Epithelial cell of esophagus (primary cell): ENCODE measurements at places on chromosomes 11 and 22.
A peak's percentile ranks its signal among the peaks of the same experiment; 100 is the strongest.

DNA sequence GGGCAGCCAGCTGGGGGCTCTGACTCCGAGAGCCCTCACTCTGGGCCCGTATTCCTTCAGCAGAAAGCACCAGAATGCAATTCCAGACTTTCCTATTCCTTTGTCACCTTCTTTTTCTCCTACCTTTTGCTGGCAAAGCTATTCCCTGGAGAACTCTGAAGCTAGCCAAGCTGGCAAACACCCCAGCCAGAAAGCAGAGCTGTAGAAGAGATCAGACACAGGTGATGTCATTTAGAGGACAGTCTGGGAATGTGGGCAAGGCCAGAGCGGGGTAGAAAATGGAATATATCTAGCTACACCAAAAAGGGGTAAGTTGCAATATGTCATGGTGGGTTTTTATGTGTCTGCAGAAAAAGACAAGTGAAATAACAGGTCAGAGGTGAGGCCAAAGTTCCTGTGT lies 205.1 kb downstream of the NXPE2 start:
- no peak for DNase-seq

GRCh38 chr11:130642994-130643393 lies 194.5 kb downstream of the ADAMTS15 start:
- no peak for DNase-seq

- no peak for DNase-seq
These were observed 47.1 kb upstream of the CLDN5 start for GRCh38 chr22:19571207-19571795.

GRCh38 chr11:91912322-91912721 lies 312.3 kb upstream of the FAT3 start:
- DNase-seq = no peak

- DNase-seq = peak; percentile 21
These were observed 1.3 kb upstream of the KMT5B start for GRCh38 chr11:68214173-68215086.

DNA sequence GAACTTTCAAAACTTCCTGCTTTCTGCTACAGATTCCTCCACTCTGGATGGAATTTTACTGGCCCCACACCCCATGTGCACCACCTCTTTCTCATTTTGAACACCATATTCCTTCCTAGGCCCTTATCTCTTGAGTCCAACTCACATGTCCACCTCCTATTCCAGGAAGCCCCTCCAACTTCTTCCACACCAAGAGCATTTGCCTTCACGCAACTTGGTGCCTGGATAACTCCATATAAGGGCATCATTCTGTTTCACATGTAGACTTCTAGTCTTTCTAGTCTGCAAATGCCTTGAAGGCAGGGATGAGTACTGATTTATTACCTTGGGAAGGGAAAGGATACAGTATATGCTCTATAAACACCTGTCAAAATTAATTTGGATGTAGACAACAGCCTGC lies 17.5 kb downstream of the GAB2 start:
- DNase-seq = no peak

- DNase-seq = no peak
These were observed 78.4 kb downstream of the C11orf91 start for GRCh38 chr11:33622186-33622585.
